ENCODE measurements at places on chromosomes 3 and 15.

GRCh38 chr3:17398959-17399551, 343.4 kb downstream of the TBC1D5 start:
- DNase-seq: no peak

DNA sequence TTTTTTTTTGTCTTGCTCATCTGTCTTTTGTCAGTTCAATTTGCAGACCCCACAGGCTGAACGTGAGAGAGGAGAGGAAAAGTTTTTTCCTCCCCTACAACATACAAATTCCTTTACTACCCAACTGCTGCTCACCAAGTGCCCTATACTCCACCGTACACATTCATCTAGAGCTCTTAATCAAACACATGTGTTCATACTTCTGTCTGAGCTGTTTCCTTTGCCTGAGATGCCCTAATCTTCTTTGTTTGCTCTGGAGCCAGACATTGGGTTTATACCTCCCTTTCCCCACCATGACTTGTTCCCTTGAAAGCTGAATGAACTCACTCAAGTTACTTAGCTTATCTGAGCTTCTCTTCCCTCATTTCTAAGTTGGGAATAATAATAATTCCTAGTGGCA, 122.7 kb upstream of the RASGRP1 start:
- no peak for DNase-seq

DNA sequence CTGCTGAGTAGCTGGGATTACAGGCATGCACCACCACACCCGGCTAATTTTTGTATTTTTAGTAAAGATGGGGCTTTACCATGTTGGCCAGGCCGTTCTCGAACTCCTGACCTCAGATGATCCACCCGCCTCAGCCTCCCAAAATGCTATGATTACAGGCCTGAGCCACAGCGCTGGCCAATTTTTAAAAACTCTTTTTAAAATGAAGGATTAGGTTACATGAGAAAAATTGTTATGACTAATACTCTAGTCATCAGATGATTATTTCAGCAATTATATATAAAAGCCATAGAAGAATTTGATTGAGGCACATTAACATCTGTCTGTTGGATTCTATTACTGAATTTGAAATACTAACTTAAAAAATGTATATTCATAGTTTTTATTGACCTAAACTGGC, 134.1 kb upstream of the MNS1 start:
- DNase-seq: no peak

- DNase-seq: no peak
Measured at GRCh38 chr3:37730825-37731224, 130.9 kb upstream of the CTDSPL start.

DNA sequence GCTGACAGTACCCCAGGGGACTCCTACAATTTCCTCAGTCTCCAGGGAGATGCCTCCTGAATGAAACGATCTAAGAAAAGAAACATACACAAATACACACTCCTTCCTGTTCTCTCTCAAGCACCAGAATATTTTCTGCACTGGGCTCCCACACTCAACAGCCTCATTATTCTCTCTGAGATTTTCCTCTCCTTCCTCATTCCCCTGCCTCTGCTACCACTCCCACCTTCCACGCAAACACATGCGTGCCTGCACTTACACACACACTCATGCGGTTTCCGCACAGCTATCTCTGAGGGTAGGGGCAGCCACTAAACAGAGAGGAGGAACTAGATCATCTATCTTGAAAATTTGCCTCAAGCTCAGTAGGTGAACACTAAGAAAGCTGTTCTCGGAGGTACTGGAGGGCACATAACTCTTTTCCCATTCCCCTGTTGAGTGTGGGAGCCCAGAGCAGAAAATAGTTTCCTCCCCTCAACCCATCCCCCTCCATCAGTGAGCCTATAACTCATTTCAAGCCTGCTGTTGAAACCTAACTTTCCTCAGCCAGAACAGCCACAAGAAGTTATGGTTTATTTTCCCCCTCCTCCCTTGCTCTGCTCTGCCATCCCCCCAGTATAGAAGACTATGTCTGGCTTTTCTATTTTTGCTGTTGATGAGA, 30.5 kb upstream of the TIPARP start:
- no peak for DNase-seq

Measured in NCI-H146 (cell line).